ENCODE measurements at places on chromosomes 6 and 20.
A peak's percentile ranks its signal among the peaks of the same experiment; 100 is the strongest.

DNA sequence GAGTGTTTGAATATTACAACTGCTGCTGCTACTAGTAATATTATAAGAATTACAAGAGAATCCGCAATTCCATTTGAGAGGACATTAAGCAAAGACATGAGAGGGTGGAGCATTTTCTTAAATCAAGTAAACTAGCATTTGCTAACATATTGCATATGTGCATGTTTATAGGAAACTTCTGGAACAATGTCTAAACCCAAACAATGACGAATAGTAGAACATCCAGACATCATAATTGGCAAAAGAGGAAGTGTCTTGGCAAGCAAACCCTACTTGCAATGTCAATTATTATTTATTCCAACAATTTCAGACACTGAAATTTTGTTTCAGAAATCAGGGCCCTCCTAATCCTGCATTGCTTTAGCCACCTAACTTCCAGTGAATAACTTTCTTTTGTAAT is 1155.3 kb upstream of the GJE1 start:
- no peak for DNase-seq

GRCh38 chr20:3077618-3078134 is 6.3 kb downstream of the OXT start:
- no peak for DNase-seq

DNA sequence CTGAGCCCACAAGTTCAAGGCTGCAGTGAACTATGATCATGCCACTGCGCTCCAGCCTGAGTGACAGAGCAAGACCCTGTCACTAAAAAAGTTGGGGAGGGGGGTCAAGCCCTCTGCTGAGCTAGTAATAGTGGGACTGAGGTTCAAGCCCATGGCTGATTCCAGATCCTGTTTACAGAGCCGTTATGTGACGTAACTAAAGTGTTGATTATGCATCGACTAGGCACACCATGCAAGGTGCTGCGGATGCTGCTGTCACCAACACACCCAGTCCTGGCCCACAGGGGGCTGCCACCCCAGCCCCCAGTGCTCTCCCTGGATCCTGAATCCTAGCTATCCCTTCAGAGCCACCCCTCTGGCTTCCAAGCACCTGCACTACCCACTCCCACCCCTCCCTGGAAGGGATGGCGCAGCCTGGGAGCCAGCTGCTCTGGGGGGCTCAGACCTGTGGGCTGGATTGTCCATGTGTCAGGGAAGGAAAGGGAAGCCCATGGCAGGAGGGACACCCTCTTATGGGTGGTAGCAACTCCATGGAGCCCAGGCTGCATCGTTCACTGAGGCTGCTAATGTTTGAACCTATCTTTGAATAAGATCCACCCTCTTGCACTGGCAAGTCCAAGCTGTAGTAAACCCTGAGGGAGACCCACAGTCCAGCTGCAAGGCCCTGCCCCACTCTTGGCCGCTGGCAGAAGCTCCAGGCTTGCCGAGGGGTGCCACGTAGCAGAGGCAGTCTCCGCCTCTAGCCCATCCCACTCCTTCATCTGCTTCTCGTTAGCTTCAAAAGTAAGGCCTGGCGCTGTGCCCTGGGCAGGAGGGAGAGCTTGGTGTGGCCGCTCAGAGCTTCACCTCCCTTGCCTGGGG is 95.0 kb downstream of the SNX5 start:
- DNase-seq, result peak; percentile 62

- DNase-seq, result no peak
Measured at GRCh38 chr6:150685860-150686259, 86.2 kb downstream of the PLEKHG1 start.

DNA sequence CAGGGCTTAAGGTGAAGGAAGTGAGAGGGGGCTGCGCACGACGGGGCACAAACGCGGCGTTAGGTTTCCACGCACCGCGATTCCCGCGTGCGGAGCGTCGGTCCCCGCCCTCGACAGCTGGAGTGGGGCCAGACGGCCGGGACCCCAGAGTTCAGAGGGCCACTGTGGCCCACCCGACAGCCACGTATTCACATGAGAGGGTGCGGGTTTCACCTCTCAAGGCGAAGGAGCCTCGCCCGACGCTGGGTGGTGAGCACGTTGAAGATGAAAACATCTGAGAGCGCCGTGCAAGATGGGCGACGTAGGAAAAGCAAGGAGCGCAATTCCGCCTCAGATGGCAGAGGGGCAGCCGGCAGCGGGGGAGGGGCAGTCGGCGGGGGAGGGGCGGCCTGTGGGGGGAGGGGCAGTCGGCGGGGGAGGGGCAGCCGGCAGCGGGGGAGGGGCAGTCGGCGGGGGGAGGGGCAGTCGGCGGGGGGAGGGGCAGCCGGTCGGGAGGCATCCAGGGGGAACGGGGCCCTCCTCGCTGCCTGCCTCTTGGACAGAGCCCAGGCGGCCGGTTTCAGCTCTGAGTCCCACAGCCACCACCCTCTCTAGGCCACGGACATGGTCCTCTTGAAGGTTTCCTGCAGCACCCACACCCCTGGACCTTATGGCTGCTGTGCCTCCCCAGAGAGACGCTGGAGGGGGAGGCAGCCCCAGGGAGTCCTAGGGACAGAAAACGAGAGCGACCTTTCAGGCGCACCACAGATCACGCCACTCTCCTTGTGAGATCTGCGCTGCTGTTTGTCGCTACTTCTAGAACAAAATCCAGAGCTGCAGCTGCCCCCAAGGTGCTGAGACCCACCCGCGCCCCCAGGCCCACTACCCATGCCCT is 113.7 kb downstream of the DLL1 start:
- no peak for DNase-seq

- DNase-seq, result no peak
Measured at GRCh38 chr6:131729550-131729949, 18.7 kb upstream of the CTAGE9 start.

DNA sequence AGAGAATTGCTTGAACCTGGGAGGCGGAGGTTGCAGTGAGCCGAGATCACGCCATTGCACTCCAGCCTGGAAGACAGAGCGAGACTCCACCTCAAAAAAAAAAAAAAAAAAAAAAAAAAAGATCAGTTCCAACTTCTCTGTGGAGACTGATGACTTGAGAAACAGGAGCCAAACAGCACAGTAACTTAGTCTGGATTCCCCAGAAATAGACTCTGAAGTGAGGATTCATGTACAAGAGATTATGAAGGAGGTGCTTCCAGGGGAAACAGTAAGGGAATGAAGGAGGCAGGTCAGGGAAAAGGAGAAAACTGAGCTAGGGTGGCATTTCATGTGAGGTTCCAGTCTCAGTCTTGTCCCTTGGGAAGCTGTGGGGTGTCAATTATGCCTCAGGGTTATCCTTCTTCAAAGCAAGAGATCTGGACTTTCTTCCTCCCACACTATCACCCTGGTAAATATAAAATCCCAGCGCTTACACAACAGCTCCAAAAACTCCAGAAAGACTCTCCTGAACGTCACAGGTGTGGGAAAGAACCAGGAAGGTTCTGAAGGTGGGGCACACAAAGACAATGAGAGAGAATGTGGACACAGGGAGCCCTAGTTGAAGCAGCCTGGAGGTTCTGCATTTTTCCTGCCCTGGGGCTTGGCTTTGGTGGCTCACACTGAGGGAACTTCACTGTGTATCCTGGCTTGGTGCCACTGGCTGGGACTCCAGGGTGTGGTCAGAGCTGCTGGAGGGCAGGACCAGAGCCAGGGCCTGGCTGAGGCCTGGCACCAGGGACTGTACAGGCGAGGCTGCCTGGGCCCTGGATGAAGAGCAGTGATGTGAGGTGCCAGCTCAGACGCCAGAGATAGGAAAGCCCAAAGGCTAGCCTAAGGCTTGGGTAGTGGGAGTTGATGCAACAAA is 46.8 kb downstream of the PCNA start:
- no peak for DNase-seq

DNA sequence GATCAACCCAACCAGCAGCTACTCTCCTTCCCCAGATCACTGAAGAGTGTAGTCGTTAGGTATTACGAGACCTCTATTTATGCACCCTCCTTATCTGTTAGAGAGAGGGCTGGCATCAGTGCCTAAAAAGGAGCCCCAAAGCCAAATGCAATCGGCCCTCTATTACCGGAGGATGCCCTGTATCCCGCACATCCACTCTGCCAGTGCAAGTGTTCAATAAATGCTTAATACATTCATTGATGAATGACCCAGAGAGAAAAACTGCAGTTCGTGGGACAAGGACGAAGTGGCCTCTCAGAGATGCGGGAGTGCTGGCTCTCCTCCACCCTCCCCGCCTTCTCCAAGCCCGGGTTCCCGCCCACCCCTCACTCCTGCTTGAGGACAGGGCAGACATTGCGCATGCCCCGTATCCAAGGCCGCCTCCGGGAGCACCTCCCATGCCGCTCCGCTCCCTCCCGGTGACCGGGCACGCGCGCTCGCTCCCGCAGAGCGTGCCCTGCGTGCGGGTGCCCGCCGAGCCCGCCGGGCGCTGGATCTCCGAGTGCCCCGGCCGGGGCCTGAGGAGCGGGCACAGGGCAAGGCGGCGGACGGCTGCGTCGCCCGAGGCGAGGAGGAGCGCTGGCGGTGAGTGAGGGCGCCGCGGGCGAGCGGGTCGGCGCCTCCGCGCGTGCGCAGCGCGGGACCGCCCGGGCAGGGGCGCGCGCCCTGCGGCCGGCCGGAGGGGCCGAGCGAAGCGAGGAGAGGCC is 27.2 kb upstream of the BTBD3 start:
- peak; percentile 90 for DNase-seq

- no peak for DNase-seq
Measured at GRCh38 chr20:54429364-54429763, 46.0 kb upstream of the DOK5 start.

DNA sequence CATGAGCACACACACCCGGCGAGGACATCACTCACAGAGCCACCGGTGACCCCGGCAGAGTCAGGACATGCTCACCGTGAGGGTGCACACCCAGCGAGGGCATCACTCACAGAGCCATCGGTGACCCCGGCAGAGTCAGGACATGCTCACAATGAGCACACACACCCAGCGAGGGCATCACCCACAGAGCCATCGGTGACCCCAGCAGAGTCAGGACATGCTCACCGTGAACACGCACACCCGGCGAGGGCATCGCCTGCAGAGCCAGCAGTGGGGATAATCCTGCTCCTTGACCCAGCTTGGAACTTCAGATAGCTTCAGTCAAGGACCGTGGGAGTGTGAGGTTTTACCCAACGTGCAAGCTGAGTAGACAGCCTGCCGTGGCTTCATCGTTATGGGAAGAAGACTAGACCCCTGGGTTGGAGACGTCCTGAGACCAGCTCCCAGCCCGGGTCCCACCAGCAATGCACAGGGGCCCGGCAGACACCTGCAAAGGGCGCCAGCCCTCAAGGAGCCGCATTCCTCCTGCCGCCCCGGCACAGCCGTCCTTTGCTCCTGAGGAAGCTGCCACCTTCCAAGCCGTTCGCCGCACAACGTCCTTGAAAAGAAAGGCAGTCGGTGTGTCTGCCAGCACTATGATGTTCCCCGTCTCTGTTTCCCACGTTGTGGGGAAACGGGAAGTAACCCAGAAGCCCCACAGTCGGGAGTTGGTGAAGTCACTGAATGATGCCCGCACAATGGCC is 192.3 kb downstream of the DLL1 start:
- no peak for DNase-seq

DNA sequence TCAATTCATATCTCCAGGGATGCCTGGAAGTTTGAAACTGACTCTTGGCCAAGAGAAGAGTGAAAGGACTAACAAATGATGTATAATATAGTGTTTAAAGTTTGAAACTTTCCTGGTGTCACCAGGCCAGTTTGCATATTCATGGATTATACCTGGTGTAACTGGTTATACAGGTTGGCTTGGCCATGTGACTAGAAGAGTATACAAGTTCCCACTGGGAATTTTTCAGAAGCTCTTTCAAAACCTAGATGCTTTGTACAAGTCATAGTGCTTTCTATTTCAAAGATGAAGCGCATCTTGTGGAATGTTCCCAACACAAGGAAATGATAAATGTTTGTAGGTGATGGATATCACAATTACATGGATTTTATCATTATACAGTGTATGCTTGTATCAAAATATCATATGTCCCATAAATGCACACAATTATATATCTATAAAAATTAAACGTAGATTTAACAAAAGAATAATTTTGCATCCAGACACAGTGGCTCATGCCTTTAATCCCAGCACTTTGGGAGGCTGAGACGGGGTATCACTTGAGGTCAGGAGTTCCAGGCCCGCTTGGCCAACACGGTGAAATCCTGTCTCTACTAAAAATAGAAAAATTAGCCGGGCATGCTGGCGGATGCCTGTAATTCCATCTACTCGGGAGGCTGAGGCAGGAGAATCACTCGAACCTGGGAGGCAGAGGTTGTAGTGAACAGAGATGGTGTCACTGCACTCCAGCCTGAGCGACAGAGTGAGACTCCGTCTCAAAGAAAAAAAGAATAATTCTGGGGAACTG is 1420.2 kb downstream of the GRIK2 start:
- DNase-seq, result no peak

GRCh38 chr20:52895701-52896100 is 76.5 kb upstream of the TSHZ2 start:
- DNase-seq, result no peak

GRCh38 chr6:41763470-41763869 is 16.2 kb downstream of the FRS3 start:
- DNase-seq, result no peak

GRCh38 chr20:64077876-64078551 is 1.3 kb downstream of the RGS19 start:
- DNase-seq, result no peak

DNA sequence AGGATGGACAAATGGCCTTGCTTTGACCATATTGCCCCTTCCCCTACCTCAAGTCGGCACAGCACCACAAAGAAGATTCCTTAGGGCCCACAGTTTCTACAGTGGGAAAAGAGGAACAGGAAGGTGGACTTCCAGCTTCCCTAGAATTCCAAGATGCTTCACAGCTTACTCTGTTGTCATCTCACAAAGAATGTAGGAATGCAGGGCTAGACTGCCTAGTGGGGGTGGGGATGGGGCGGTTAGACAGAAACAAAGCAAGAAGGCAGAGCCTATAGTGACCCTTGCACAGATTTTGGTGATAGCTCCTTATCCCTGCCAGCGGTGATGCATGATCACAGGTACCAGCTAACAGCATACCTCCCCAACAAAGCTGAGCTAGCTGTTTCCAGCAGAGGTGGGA is 607.6 kb upstream of the MAN1A1 start:
- no peak for DNase-seq

- DNase-seq, result no peak
Measured at GRCh38 chr6:40634429-40634828, 47.3 kb upstream of the LRFN2 start.

GRCh38 chr6:130426066-130426721 is 60.4 kb downstream of the TMEM200A start:
- no peak for DNase-seq

- peak; percentile 25 for DNase-seq
Measured at GRCh38 chr6:145815309-145816274, 997 bp upstream of the FBXO30 start.

DNA sequence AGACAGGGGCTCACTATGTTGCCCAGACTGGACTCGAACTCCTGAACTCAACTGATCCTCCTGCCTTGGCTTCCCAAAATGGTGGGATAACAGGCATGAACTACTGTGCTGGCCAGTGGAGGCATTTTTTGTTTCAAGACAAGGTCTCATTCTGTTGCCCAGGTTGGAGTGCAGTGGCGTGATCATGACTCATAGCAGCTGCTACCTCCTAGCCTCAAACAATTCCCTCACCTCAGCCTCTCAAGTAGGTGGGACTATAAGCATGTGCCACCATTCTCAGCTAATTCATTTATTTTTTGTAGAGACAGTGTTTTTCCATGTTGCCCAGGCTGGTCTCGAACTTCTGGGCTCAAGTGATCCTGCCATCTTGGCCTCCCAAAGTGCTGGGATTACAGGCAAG is 17.2 kb downstream of the ENPP3 start:
- DNase-seq, result no peak

Measured in right kidney (tissue), 9 donors.